ENCODE measurements at places on chromosomes 2 and 18.

GRCh38 chr2:122643725-122644329 lies 888.4 kb downstream of the TSN start:
- no peak for ATAC-seq

DNA sequence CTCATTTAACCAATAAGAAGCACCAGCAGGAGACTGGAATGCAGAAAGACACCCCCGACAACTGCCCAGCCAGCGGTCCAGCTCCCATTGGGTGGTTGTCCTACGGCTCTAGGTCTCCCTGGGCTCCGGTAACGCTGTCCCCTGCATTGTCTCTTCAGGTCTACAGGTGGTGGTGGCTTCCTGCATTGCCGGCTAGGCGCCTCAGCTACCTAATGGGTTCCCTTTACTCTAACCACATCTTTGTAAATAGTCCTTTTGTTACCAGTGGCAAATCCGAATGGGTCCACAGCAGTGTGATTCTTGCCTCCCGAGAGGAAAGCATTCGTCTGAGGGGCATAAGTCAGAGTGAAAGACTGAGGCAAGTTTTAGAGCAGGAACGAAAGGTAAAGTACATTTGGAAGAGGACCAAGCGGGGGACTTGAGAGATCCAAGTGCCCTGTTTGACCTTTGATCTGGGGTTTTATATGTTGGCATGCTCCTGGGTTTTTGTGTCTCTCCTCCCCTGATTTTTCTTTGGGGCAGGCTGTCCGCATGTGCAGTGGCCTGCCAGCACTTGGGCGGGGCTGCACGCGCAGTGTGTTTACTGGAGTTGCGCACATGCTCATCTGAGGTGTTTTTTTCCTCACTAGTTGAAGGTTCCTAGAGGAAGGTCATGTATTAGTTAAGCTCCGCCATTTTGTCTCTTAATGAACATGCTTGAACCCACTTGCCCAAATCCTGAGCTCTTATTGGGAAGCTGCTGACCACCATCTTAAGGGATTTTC lies 11.0 kb downstream of the FABP1 start:
- ATAC-seq, result no peak

DNA sequence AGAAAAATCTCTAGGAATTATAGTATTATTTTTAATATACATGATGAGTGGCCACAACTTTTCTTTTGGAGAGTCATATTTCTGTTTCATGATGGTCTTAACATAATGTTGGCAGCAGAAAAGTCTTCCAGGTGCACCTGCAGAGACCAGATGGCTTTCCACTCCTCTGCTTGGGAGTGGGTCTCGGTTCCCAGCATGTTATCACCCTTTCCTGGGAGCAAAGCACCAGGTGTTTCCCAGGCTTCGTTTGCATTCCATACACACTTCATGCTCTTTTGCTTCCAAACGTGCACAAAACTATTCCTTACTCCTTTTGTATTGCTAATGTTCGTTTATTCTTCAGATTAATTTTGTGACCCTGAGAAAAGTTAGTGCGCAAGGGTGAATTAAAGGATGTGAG lies 305.2 kb downstream of the CDH2 start:
- ATAC-seq, result no peak

DNA sequence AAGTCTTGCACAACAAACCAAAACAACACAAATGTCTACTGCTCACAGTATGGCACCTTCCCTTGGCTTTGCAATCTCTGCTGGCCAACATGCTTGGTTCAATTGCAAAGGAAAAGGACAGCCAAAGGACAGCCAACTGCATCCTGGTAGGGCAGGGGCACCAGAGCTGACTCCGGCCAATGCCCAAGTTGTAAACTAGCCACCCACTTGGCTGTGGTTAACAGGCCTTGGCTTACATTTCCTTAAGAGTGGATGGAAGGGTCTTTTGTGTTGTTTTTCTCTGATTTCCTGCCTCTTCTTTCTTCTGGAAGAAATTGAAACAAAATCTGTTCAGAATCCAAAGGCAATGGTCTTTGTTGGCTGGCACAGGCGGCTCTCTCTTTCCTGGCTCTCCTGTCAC lies 119.1 kb upstream of the TRIB2 start:
- ATAC-seq, result no peak

GRCh38 chr2:56230156-56230555 lies 46.4 kb downstream of the CCDC85A start:
- ATAC-seq, result no peak

- ATAC-seq, result no peak
These were observed 105.7 kb downstream of the CDH2 start for GRCh38 chr18:28071199-28071598.

GRCh38 chr2:60699617-60700016 lies 56.5 kb upstream of the PAPOLG start:
- ATAC-seq, result no peak

- no peak for ATAC-seq
These were observed 46.7 kb downstream of the FANCL start for GRCh38 chr2:58194458-58194857.

- no peak for ATAC-seq
These were observed 33.3 kb downstream of the WDR75 start for GRCh38 chr2:189474526-189474925.

DNA sequence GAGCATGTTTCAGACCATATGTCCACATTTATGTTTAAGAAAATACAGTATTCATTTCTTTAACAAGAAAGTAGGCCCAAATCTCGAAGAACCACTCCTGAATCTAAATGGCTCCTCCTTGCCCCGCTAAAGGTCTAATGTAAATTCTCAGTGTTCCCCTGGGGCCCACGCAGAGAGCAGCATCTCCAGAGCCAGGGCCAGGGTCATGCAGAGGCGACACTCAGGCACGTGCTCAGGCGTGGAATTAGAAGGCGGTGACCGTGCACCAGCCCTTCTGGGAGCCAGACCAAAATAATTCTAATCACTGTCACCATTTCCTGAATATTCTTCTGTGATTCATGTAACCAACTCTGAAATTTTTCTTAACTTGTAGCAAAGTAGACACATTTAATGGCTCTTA lies 68.3 kb upstream of the MYT1L start:
- ATAC-seq, result no peak

DNA sequence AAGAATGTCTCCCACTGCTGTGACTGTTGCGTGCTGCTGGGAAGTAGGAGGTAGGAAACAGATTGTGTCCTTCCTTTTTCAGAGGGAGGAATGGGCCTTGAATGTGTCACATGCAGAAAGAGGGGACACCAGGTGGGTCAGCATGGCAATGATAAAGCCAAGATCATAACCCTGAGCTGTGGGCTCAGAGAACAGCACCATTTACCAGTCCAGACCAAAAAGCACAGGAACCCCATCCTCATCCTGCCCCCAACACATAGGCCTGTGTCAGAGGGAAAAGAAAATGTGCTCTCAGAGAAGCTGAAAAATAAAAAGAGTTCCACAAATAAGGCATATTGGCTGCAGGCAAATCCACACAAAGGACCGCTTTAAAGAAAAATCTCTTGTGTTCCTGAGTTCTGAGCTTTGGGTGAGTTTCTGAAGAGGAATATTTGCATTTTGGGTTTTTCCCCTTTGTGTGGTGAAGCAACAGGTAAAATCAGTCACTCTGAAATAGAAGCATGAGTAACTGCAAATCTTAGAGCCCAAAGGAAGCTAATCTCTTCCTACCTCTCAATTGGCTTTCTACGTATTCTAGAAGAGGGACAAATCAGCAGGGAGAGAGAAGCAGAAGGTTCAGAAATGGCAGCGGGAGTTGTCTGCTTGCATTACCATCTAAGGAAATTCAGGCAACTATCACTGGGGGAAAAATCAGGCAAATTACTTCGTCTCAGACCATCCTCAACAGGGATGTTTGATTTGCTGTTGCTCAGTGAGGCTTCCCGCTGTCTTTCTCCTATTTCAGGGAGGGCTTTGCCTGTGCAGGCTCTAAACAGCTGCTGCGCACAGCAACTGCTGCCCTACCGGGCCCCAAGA lies 106.8 kb downstream of the BCL11A start:
- peak; percentile 24 for ATAC-seq

GRCh38 chr2:213229814-213230213 lies 54.5 kb upstream of the SPAG16 start:
- ATAC-seq, result peak; percentile 73

DNA sequence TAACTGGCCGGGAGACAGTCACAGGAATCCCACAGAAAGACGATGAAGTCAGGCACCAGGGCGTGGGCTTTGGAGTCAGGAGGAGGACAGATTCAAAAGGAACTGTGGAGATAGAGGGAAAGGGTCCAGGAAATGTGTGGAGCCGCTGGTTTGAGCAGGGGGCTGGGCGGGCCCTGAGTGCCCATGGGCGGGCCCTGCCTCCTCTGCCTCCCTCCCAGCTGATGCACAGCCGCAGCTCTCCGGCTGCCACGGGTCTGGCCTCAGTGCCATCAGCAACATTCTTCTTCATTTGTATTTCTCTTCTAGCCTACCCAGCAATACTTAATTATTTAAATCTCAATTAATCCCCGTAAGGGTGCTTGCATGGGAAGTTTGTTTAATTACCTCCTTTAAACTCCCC lies 432.3 kb downstream of the NBAS start:
- ATAC-seq, result no peak

DNA sequence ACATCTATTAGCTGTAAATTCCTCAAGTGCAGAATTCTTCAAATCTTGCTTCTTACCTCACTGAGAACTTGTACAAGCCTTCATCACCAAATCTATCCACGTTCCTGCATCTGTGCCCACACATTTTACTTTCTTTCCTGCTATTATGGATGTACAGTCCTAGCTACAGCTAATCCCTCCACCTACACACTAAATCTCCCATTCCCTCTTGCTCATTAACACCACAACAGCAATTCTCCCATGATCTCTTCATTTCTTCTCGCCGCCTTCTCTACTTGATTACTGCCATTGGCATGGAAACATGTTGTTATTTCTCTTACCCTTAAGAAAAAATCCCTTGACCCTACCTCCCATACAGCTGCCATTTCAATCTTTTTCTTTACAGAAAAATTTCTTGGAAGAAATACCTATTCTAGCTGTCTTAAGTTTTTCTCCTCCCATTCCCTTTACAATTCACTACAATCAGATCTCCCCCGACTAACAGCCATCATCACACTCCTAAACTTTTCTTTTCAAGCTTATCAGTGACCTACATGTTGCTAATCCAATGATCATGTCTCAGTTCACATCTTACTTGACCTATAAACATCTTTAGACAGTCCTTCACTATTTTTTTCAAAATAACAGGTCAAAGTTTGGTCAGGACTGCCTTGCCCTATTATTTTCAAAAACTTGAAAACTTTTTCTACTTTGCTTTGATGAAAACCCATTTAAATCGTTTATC lies 41.0 kb downstream of the ROCK2 start:
- ATAC-seq, result no peak

- ATAC-seq, result no peak
These were observed 114.3 kb downstream of the GCA start for GRCh38 chr2:162458240-162458639.

DNA sequence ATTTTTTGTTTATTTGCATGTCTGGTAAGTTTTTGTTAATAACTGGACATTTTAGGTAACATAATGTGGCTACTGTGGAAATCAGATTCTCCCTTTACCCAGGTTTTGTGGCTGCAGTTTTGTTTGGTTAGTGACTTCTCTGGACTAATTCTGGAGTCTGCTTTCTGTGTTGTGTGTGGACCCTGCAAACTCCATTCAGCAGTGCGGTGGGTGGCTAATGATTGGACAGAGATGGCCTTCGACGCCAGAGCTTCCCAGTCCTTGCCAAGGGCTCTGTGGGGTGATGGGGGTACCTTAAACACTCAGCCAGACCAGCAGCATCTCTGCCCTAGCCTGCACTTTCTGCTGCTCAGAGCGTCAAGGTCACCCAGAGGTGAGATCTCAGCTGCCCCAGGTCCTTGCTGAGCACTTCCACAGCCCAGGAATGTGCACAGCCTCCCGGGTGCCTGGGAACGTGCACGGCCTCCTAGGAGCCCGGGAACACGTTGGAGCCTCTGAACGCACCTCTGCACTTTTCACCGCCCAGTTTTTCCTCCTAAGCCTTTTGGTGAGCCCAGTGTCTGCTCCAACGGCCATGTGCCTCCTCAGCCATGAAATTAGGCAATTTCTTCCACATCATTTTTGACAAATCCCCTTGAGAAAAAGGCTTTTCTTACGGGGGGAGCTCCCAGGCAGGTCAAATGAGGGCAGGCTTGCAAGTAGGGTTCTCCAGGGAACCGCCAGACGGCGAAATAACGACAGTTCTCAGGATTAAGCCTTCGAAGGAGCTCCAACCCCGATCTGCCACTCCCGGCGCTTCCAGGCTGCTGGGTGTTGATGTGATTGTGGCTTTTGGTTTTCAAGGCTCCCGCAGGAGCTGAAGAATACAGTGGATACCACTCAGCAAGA lies 35.2 kb upstream of the KLF11 start:
- no peak for ATAC-seq

- no peak for ATAC-seq
These were observed 86.6 kb downstream of the MARCO start for GRCh38 chr2:119028327-119029174.

DNA sequence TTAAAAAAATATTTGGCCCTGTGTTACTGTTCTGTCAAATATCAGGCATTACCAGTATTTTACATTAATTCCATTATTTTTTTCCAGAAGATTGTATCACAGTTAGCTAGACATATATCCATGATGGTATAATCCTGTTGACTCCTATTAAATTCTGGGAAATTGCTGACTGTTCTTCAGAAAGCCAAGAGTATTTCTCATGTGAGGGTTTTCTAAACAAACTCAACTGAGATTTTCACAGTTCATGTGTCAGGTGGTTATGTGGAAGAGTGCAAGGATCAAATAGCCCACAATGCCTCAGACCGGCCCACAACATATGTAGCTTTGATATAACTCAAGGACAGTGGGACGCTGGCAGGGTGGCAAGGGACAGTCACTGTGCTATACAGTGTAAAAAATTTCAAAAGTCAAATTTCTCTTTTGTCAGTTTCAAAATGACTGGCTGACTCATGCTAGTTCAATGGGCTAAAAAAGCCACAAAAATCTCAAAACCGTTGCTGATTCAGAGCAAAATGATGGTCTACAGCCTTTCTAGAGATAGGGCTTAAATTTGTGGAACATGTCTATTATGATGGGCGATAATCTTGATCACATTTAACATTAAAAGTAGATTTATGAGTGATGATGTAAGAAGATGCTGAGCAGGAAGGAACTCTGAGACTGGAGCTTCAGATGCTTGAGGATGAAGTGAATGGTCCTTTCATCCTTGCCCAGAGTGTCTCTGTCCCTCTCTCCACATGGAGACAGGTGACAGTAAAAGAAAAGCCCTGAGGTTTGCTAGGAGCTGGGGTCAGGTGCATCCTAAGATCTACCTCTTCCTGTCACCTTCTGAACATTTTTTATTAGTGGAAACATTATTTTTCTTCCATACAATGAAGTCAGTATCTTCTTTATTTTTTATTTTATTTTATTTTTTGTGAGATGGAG lies 175.8 kb upstream of the PIEZO2 start:
- peak; percentile 38 for ATAC-seq

GRCh38 chr2:232139171-232139594 lies 177.7 kb downstream of the DIS3L2 start:
- ATAC-seq, result peak; percentile 41
